ENCODE measurements at places on chromosomes 7 and 10. TPM values are rescaled to one million over a fixed set of nuclear protein-coding genes. Genes with fewer than 3 reads are reported as not detected.

DNA sequence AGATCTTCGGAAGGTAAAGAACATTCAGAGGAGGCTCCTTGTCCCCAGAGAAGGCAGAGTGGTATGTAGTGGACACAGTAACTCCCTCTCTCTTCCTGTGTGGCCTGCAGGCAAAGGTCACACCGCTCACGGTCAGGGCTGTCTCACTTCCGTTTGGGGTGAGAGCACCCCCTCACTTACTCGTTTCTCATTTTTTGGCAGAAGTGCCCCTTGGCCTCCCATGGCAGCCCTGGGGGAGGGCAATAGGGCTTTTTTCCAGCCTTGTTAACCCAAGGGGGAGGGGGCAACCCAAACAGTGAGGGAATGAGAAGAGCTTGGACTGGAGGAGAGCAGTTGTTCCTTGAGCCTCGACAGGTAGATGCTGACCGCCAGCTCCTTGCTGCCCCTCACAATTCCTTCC is 31.8 kb upstream of the SRGN start:
- no peak for DNase-seq

DNA sequence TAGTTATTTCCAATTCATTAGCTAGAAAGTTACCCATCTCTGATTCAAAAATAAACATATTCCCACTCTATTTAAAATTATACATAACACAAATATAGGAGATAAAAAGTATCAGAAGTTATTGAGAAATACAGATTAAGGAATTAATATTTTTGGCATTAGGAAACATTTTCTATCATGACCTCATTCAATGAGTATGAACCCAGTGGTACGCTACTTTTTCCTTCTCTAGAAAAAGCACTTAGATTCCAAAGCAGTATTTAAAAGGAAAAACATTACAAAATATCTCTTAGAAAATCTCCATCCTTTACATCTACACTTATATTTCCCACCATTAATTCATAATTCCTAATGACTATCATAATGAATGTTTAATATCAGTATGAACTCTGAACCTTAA is 240.6 kb upstream of the GNAI1 start:
- DNase-seq: no peak

Gene CLCN1
- total RNA-seq: not detected

Gene GGCT
- 147 TPM for total RNA-seq

DNA sequence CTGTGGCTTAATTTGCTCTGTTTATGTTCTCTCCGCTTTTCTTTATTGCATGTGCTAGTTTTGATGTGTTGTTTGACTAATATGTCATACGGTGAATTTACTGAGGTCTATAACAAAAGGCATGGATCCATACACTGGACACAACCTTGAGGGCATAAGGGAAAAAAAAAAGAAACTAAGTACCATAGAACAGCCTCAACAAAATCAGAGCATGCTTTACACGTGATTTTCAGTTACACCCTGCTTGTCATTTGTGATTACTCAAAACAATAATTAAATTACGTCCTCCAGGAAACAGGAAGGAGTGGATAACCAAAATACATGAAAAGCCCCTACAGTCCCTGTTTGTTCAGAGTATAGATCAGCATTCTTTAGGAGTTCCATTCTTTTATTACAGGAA is 150.5 kb downstream of the CRPPA start:
- no peak for DNase-seq

Gene KCNMA1
- total RNA-seq: 50.7 TPM

Gene LDB3
- 0.31 TPM for total RNA-seq

Gene SPDYE6
- not detected for total RNA-seq

Gene LANCL2
- total RNA-seq: 27.5 TPM
